ENCODE measurements at places on chromosomes 5 and 9. TPM values are rescaled to one million over a fixed set of nuclear protein-coding genes. Genes with fewer than 3 reads are reported as not detected.

DNA sequence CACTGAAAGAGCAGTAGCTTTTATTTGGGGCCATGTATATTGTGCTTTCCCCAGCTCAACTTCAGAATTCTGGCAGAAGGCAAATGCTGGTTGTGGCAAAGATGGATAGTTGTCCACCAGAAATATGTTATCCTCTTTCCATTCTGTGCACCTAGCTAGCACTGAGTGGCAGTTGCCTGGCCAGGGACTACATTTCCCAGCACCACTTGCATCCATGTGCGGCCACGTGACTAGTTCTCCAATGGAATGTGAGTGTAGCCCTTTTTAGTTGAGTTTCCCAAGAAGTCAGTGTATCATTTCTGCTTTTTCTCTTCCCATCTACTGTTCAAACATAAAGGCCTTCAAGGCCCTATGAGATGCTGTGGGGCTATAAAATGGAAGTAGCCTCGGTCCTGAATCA lies 354.0 kb upstream of the CLINT1 start:
- DNase-seq = no peak

- DNase-seq = no peak
Observed at GRCh38 chr5:10308844-10309243, 1.1 kb upstream of the CMBL start.

DNA sequence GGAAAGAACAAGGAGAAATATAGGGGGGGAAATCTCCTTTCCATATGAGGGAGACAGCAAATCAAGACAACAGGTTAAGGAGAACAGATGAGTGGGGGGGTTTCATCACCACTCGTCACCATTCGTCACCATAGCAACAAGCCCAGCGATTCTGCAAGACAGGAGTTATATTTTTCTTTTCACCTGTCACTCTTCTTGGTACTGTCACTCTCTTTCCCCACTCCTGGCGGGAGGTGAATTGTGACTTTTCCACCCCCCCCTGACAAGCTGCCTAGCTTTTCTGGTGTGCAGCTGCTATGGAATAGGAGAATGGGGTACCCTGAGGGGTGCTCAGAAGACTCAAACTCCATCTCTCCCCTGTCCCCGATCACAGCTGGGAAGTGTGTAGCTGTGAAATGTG lies 239.9 kb downstream of the FAM114A2 start:
- DNase-seq = no peak

DNA sequence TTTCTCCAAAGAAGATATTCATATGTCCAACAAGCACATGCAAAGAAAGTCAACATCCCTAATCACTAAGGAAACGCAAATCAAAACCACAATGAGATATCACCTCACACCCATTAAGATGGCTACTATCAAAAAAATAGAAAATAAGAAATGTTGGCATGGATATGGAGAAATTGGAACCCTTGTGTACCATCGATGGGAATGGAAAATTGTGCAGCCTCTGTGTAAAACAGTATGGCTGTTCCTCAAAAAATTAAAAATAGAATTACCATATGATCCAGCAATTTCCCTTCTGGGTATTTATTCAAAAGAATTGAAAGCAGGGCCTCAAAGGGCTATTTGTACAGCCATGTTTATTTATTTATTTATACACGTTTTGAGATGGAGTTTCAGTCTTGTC lies 43.0 kb upstream of the HRH2 start:
- DNase-seq = no peak

GRCh38 chr5:159833088-159833487 lies 83.2 kb upstream of the ADRA1B start:
- DNase-seq = no peak

GRCh38 chr5:74816875-74817274 lies 49.3 kb downstream of the FAM169A start:
- DNase-seq = no peak

GRCh38 chr5:135133698-135134515 lies 99.9 kb upstream of the PITX1 start:
- DNase-seq = no peak

- no peak for DNase-seq
Observed at GRCh38 chr9:21392270-21392669, 7.1 kb upstream of the IFNA2 start.

- DNase-seq = no peak
Observed at GRCh38 chr5:9094582-9094981, 451.3 kb downstream of the SEMA5A start.

GRCh38 chr5:176737746-176738636 lies 72.4 kb upstream of the UNC5A start:
- no peak for DNase-seq

DNA sequence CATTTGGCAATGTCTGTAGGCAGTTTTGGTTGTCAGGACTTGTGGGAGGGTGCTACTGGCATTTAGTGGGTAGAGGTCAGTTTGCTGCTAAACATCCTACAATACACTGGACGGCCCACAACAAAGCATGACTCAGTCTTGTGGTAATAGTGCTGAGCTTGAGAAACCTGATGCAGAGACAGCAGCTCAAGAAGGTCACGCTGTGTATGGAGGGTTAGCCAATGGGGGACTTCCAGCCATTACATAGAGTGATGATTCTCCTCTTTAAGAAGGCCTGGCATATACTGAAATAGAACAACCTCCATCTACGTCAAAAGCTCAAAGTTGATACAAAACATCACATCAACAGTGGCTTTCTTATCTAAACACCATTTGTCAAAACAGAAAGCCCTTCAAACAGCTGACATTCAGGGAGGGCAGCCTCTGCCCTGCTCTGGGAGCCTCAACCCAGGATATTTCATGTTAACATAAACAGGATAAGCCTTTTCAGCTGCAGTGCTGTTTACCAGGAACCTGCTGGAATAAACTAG lies 143.0 kb downstream of the GPBP1 start:
- no peak for DNase-seq

GRCh38 chr5:150675069-150675468 lies 14.0 kb downstream of the MYOZ3 start:
- DNase-seq = no peak

GRCh38 chr9:72494051-72494450 lies 27.4 kb upstream of the TMC1 start:
- no peak for DNase-seq

- DNase-seq = no peak
Observed at GRCh38 chr5:63049935-63050334, 471.3 kb downstream of the LRRC70 start.

DNA sequence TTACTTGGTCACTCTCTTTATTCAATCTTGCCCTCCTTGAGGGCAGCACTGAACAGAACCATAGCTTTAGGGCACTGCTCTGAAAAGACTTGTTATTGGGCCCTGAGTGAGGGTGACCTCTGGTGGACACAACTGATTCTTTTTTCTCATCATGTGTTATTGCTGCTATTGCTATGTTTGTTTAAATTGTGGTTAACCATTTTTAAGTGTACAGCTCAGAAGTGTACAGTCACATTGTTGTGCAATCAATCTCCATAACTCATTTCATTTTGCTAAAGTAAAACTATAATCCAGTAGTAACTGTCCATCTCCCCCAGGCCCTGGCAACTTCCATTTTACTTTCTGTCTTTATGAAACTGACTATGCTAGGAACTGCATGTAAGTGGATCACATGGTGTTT lies 351.1 kb upstream of the RIOK2 start:
- DNase-seq = no peak

DNA sequence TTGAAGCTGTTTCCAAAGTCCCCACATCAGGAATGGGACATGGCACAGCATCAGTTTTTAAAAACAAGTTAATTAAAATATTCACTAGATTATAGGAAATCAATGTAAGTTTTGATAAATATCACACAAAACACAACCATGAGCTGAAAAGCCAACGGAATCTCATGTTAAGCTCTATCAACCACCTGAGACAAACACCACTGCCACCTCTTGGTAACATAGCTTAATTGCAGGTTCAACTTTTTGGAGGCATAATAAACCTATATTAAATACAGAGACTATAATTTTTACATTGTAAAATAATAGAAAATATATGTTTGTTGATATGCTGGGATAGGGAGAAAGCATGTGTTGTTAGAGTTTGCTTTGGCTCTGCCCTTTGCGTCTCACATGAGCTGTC lies 126.1 kb downstream of the SV2C start:
- no peak for DNase-seq

- no peak for DNase-seq
Observed at GRCh38 chr9:129573977-129574376, 46.9 kb downstream of the C9orf50 start.

DNA sequence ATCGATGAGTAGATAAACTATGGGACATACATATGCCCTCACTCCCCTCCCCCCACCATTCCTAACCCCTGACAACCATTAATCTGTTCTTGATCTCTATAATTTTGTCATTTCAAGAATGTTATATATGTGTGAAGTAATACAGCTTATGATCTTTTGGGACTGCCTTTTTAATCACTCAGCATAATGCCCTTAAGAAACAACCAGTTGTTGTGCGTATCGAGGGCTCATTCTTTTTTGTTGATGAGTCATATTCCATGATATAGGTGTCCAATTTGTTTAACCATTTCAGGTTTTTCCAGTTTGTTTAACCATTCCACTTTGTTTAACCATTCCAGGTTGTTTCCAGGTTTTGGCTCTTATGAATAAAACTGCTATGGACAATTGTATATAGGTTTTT lies 75.6 kb downstream of the ARHGEF28 start:
- DNase-seq = no peak

DNA sequence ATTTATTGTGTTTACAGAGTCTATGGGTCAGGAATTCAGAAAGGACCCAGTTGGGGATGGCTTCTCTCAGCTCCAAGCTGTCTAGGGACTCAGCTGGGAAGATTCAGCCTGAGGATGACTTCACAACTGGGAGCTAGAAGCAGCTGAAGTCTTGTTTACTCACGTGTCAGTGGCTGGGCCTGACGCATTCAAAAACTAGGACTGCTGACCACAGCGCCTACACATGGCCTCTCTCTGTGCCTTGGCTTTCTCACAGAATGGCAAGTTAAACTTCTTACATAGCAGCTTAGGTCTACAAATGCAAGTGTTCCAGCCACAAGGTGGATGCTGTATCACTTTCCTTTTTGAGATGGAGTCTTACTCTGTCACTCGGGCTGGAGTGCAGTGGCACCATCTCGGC lies 16.3 kb upstream of the PPP2CA start:
- DNase-seq = no peak

DNA sequence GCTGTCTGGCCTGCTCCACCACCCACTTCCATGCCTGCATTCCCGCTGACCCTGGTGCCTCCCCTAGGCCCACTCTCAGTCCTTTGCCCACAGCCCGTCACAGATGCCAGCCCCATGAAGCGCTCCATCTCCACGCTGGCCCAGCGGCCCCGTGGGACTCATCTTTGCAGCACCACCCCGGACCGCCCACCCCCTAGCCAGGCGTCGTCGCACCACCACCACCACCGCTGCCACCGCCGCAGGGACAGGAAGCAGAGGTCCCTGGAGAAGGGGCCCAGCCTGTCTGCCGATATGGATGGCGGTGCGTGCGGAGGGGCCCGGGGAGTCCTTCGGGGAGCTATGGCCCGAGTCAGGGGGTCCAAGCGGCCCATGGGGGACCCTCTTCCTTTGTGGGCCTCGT lies 242.5 kb downstream of the CACNA1B start:
- no peak for DNase-seq

DNA sequence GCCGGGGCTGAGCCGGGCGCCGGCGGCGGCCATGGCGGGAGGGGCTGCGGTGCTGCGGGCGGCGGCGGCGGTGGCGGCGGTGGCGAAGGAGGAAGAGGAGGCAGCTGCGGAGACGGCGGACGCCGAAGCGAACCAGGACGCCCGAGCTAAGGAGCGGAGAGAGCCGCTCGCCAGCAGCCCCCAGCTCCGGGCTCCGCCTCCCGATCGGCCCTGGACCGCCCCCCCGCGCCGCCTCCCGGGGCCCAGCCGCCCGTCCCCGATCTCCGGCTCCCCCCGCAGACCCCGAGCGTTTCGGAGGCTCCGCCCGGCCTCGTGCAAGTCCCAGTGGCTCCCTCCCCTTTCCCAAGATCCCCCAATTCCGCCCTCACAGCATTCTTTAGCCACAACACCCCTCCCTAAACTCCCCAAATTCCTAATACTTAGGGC lies at the start of gene ASTN2:
ASTN2 (minus strand) TSS at position 152 of the 426 bp plus-strand sequence; CDS start at position 33, 119 bp downstream.
- no peak for DNase-seq

DNA sequence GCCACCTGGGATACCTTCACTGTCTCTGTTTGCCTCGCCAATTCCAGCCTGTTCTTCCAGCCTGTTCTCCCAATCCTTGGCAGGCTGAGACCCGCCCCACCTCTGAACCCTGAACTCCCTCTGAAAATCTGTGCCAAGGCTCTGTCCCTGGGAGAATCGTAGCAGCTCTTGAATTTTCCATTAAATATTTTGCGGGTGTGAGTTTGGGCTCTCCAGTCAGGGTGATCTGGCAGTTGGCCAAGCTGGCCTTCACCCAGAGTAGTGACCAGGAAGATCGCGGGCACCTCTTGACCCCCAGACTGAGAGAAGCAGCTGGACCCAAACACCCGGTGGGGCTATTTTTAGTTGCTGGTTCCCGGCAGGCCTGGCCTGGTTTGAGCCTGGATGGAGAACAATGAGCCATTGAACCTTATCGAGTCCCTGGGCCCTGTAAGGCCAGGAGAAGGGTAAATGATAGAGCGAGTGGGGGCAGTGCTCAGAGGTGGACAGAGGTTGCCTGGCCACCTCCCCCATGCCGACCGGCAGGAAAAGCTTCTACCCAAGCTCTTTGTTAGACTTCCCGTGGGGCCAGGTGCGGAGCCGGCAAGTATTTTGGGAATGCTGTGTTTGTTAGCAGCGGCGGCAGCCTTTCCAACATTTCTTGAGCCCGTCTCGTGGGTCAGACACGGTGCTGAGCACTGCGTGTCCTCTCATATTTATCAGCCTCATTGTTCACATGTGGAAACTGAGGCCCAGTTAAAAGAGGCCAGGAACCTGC lies 146.2 kb downstream of the RGS3 start:
- no peak for DNase-seq

GRCh38 chr5:98415663-98416062 lies 357.8 kb upstream of the RGMB start:
- DNase-seq = no peak

DNA sequence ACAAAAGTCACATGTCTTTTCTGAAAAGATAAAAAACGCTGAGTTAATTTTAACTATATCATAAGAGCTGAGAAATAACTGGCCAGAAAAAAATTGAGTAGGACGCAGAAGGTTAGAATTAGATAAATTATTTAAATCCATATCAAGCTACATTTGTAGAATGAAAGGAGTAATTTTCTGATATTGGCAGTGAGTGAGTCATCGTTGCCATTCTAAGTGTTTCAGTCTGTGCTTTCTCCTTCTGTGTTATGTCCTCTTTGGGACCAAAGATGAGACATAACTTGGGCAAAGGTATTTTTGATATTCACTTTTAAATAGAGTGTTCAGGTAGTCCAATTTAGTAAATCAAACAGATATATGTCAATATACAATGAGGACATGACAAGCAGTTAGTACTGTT lies 34.4 kb upstream of the KCNN2 start:
- no peak for DNase-seq

The PCDHAC2 gene
- total RNA-seq = not detected

The SMIM33 gene
- total RNA-seq = 0.54 TPM

The RNF44 gene
- 268 TPM for total RNA-seq

The TYRP1 gene
- total RNA-seq = not detected

The C1QTNF2 gene
- total RNA-seq = not detected

The STKLD1 gene
- total RNA-seq = 0.86 TPM

The ORM2 gene
- not detected for total RNA-seq

The OLFM1 gene
- total RNA-seq = not detected

The FAM163B gene
- not detected for total RNA-seq

The PCDHB8 gene
- not detected for total RNA-seq

The ZFP37 gene
- total RNA-seq = 1.8 TPM

The SCGB3A2 gene
- total RNA-seq = not detected

The SPRY4 gene
- total RNA-seq = 0.52 TPM

The C9 gene
- total RNA-seq = not detected

The SPATA31E1 gene
- total RNA-seq = not detected
